ENCODE measurements at places on chromosomes 6 and 20.
A peak's percentile ranks its signal among the peaks of the same experiment; 100 is the strongest.

DNA sequence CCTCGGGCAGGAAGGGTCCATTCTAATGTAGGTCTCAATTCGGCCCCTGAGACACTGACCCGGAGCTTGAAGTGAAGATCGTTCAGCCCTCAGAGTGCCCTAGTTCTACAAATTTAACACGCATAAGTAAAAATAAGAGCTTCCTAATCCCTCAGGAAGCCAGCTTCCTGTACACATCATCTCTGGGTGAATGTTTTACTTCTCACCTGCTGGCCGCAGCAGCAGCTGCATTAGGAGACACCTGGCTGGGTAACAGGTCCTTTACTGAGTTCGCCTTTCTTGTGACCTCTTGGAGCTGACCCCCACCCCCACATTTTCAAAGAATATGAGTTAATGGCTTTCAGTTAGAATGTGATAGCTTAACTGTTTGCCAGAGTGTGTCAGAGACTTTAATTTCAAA, 165.0 kb downstream of the SMOC2 start:
- H3K27me3 ChIP-seq = peaks cover 6% of the 10 kb centered on the region
- no peaks in the 10 kb centered on the region for H3K4me1 ChIP-seq
- H3K27ac ChIP-seq = no peak overlapping the region
- no peaks in the 10 kb centered on the region for H3K36me3 ChIP-seq

GRCh38 chr6:88870717-88871330, 92.6 kb downstream of the RNGTT start:
- DNase-seq = no peak
- peaks cover 7% of the 10 kb centered on the region for H3K36me3 ChIP-seq
- no peak overlapping the region for H3K27ac ChIP-seq
- no peak overlapping the region for H3K4me3 ChIP-seq
- H3K4me1 ChIP-seq = peaks cover 10% of the 10 kb centered on the region

DNA sequence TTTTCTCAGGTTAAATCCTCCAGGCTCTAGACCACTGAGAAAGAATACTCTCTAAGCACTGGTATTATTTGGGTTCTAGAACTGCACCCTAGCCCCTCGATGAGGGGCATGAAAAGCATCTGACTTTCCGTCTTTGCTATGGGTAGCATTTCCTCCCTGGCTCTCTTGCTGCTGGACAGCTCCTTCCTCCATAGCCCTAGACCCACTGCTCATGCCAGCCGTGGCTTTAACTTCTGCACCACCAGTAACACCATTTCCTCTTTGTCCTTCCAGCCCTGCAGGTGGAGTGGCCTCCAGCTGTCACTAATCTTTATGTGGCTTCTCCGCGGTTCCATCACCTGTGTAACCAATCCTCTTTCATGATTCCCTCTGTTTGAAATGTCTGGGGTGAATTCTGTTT, 194.9 kb downstream of the SCP2D1 start:
- H3K27me3 ChIP-seq = no peaks in the 10 kb centered on the region
- no peaks in the 10 kb centered on the region for H3K4me1 ChIP-seq
- no peak overlapping the region for H3K4me3 ChIP-seq
- no peaks in the 10 kb centered on the region for H3K36me3 ChIP-seq
- no peak for DNase-seq

- no peaks in the 10 kb centered on the region for H3K4me1 ChIP-seq
- no peaks in the 10 kb centered on the region for H3K36me3 ChIP-seq
- no peak overlapping the region for H3K4me3 ChIP-seq
- H3K27ac ChIP-seq = no peak overlapping the region
Measured at GRCh38 chr6:71556141-71556540, 267.5 kb downstream of the OGFRL1 start.

DNA sequence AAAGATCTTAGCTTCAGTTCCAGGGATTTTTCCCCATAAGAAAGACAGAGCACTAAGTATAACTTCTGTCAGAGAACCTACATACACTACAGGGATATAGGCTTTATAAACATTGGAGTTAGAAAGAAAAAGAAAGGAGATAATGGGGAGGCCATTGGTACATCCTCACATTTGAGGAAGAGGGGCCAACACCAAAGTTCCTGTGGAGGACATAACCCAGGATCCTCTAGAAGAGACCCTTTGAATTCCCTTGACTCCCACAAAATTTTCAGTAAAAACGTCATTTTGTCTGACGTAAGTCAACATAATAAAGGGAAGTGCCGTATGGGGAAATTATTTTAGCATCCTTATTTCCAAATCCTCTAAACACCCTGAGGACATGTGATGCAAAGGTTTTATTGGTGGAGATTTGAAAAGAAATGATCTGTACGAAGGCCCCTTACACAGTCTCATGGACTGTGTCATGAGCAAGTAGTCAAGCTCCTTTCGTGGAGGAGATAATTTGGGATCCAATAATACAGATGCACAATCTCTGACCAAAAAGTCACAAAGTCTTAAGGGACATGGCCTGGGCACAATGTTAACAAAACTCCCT, 33.2 kb downstream of the HLA-DRA start:
- H3K36me3 ChIP-seq = no peaks in the 10 kb centered on the region
- peaks cover 4% of the 10 kb centered on the region for H3K4me1 ChIP-seq
- H3K27ac ChIP-seq = no peak overlapping the region
- H3K4me3 ChIP-seq = peak overlapping the region; percentile 6
- no peak for DNase-seq

GRCh38 chr6:106165885-106166485, 79.8 kb downstream of the PRDM1 start:
- H3K4me3 ChIP-seq = peak overlapping the region; percentile 12
- no peak for DNase-seq
- H3K4me1 ChIP-seq = peaks cover 44% of the 10 kb centered on the region
- peak overlapping the region; percentile 75 for H3K27ac ChIP-seq
- H3K36me3 ChIP-seq = peaks cover 8% of the 10 kb centered on the region
- no peaks in the 10 kb centered on the region for H3K27me3 ChIP-seq

GRCh38 chr6:83480470-83480869, 31.9 kb upstream of the PRSS35 start:
- H3K36me3 ChIP-seq = no peaks in the 10 kb centered on the region
- no peak overlapping the region for H3K27ac ChIP-seq
- no peak overlapping the region for H3K4me3 ChIP-seq
- no peak for DNase-seq
- H3K4me1 ChIP-seq = no peaks in the 10 kb centered on the region

GRCh38 chr6:162343936-162344645, 383.5 kb downstream of the PRKN start:
- H3K27me3 ChIP-seq = no peaks in the 10 kb centered on the region
- no peak overlapping the region for H3K27ac ChIP-seq
- no peaks in the 10 kb centered on the region for H3K4me1 ChIP-seq
- no peak for DNase-seq

GRCh38 chr6:15827496-15828255, 164.8 kb upstream of the DTNBP1 start:
- no peak overlapping the region for H3K4me3 ChIP-seq
- H3K36me3 ChIP-seq = no peaks in the 10 kb centered on the region
- no peaks in the 10 kb centered on the region for H3K4me1 ChIP-seq
- DNase-seq = no peak

GRCh38 chr20:25637247-25637646, 13.4 kb upstream of the NANP start:
- peaks cover 56% of the 10 kb centered on the region for H3K36me3 ChIP-seq
- no peaks in the 10 kb centered on the region for H3K4me1 ChIP-seq
- no peak overlapping the region for H3K4me3 ChIP-seq
- H3K27ac ChIP-seq = no peak overlapping the region
- no peaks in the 10 kb centered on the region for H3K27me3 ChIP-seq
- DNase-seq = no peak

- H3K27me3 ChIP-seq = peaks cover 25% of the 10 kb centered on the region
- H3K27ac ChIP-seq = no peak overlapping the region
- H3K4me1 ChIP-seq = peaks cover 2% of the 10 kb centered on the region
- H3K4me3 ChIP-seq = no peak overlapping the region
- no peaks in the 10 kb centered on the region for H3K36me3 ChIP-seq
- no peak for DNase-seq
Measured at GRCh38 chr6:111070105-111071005, 16.9 kb upstream of the SLC16A10 start.

- DNase-seq = no peak
- H3K36me3 ChIP-seq = peaks cover 3% of the 10 kb centered on the region
- no peak overlapping the region for H3K4me3 ChIP-seq
- H3K4me1 ChIP-seq = peaks cover 6% of the 10 kb centered on the region
Measured at GRCh38 chr6:1617466-1618310, 8.0 kb downstream of the FOXC1 start.

All from activated naive CD8-positive, alpha-beta T cell treated with anti-CD3 and anti-CD28 coated beads, Interleukin-2, amount 10 ng/mL, durations not matched to agents 7 days and 5 days (primary cell).